Stimulated activated CD8-positive, alpha-beta memory T cell treated with anti-CD3 and anti-CD28 coated beads, Interleukin-7, amount 100 ng/mL, for 4 hours (primary cell): ENCODE measurements at places on chromosomes 2 and 18.

- DNase-seq = no peak
Measured at GRCh38 chr2:32832821-32833220, 113.9 kb upstream of the LTBP1 start.

DNA sequence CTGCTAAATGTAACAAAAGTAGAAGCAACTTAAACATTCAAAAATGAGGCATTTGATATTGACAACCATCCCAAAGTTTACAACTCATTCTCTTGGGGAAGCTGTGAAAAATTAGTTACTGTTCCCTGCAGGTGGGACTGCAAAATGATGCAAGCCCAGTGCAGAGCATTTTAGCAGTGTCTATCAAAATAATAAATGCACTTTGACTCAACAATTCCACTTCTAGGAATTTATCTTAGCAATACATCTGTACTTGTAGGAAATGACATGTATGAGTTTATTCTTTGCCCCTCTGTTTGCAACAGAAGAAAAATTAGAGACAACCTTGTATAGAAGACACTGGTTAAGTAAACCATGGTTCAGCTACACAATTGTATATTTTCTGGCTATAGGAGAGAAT, 48.0 kb upstream of the TLK1 start:
- DNase-seq = no peak

DNA sequence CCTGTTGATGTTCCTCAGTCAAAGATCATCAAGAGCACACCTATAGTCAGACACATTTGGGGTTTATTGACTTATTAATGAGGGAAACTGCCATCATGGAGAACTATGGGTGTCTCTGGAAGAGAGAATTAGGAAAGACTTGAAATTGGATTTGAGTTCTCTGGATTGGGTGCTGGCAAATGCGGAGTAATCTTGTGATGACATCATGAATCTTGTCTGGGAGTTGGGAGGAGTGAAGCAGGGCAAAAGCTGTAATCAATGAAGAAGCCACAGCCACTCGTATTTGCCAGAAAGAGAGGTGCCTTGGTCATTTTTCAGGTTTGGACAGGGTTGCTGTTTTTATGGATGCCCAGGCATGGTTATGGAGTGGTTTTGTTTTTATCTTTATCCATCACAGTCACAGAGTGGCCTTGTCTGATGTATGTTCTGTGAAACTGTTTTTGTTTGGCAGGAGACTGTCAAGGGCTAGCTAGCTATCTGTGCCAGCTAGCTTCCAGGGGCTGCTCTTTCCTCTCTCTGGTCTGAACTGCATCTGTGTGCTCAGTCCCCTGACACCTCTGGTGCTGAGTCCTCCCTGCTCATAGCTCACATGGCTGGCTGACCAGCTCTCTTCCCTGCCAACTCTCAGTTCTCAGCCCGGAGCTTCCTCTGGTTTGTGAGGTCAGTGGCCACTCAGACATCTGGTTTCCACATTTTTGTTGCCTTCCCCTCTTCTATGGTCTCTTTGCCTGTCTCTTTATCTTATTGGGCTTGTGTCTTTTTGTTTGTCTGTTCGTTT, 193.4 kb upstream of the RMP24 start:
- DNase-seq = no peak

- no peak for DNase-seq
Measured at GRCh38 chr2:144152817-144153271, 367.1 kb downstream of the ZEB2 start.

GRCh38 chr2:232236200-232236599, 142.4 kb upstream of the ALPP start:
- DNase-seq = no peak
